ENCODE measurements at places on chromosomes 6 and 20.

DNA sequence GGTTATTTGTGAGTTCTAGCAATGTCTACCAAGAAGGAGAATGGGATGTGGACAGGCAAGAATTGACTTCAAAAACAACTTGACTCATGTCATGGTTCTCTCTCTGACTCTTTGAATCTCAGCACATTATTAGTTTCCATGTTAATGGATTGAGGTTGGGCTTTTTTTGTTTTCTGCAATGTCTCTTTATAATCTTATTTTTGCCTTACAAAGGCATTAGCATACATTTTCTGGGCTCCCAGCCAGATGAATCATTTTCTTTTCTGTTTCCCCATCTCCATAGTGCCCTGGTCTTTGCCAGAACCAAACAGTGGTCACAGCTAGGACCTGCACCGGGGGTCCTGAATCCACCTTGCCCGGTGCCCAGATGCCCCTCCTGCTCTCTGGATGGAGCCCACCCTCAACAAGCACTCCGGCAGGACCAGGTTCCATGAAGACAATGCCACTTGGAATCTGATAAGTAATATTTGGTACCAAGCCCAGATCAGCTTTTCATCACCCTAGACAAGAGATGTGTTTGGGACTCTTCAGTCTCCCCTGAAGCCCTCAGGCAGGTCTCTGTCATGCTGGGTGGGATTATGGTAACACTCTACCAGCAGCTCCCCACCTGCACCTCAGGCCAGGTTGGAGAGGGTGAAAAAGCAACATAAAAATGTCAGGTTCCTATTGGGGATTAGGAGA is 266.7 kb upstream of the SULF2 start:
- DNase-seq: no peak

- DNase-seq: no peak
These were observed 79.8 kb upstream of the TRDN start for GRCh38 chr6:123716506-123716905.

- DNase-seq: peak; percentile 85
These were observed 137.6 kb downstream of the IMPG1 start for GRCh38 chr6:75934643-75935472.

DNA sequence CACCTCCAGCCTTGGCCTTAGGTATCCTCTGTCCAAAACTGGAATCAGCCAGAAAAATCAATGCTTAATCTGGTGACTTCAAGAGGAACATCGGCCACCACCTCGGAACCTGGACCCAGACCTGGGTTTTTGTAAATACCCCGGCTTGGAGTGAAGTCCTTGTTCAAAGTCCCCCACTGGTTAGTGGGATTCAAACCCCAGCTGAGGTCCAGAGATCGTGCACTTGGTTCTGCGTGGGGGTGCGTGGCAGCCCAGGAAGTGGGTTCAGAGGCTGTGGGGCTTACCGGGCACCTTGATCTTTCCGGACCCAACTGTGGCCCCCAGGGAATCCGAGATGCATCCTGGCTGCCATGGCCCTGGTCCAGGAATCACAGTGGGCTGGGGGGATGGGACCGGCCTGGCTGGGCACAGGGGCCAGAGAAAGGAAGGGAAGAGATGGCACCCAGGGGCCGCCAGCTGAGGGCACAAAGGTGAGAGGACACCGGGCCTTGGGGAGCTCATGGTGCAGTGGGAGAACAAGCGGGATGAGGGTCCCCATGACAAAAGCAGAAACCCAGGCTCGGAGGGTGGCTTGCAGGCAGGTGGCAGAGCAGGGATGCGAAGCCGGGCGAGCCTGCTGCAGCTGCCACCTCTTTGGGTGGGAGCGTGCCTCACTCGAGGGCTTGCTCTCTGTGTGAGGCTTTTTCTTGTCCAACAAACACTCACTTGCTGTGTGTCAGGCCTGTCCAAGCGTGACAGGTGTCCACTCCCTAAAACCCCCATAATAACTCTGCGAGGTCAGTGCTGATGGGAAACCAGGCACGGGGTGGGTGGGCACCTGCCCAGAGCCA is 27.7 kb downstream of the ZBP1 start:
- DNase-seq: no peak

GRCh38 chr6:40923326-40923725 is 115.7 kb downstream of the UNC5CL start:
- DNase-seq: no peak

- DNase-seq: no peak
These were observed 24.4 kb downstream of the CNR1 start for GRCh38 chr6:88141561-88142296.

DNA sequence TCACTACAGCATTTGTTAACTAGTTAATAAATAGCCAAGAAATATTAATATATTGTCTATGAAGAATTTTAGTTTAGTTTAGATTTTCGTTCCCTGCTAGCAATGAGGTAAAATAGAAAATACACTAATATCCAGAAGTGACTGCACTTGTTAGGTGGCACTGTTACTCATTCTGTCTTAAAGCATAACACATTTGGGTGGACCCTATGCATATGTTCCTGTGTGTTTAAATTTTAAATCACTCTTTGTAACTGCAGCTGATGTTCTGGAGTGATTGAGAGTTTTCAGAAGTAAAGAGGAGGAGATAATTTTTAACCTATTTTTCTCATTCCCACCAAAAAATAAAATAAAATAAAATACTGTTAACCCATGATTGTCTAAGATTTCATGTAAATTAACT is 73.9 kb upstream of the SOX4 start:
- no peak for DNase-seq

GRCh38 chr6:98627129-98627775 is 207.1 kb upstream of the POU3F2 start:
- no peak for DNase-seq

DNA sequence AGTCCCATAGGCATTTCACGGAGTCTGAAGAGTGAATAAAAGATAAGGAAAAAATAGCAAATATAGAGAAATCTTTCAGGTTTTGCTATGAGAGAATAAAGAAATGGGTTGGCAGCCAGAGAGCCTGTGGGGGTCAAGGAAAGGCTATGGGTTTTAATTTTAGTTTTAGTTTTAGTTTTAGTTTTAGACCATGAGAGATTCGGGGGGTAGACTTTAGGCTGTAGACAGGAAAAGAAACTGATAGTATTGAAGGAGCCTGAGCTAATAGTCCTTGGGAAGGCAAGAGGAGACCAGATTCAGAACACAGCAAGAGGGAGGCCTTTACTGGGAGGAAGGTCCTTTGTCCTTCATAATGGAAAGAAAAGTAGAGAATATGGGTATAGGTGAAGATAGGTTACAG is 19.3 kb downstream of the DOP1A start:
- DNase-seq: no peak

- DNase-seq: no peak
These were observed 17.8 kb upstream of the RSPO3 start for GRCh38 chr6:127100510-127101140.

DNA sequence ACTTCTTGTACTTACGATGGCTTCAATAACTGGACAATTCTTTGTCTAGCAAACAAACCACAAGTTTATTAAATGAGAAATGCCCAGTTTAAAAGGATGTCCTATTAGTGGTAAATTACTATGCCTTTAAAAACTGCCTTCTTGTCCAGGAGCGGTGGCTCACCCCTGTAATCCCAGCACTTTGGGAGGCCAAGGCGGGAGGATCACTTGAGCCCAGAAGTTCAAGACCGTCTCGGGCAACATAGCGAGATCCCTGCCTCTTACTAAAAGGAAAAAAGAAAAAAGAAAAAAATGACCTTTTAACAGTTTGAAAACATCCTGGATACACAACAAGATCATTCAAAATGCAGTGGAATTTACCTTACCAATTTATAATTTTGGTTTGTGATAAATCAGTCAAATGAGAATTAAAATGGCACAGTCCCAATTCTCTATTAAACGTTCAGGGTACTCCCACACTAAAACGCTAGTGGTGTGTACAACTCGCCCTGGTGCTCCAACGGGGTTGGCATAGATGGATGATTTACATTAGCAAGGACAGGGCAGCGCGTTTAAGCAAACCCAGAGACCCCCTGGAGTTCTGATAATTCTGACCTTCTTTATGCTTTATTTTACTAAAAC is 2.3 kb downstream of the ZBTB2 start:
- DNase-seq: no peak

- no peak for DNase-seq
These were observed 30.3 kb downstream of the ELOVL5 start for GRCh38 chr6:53318429-53318828.

DNA sequence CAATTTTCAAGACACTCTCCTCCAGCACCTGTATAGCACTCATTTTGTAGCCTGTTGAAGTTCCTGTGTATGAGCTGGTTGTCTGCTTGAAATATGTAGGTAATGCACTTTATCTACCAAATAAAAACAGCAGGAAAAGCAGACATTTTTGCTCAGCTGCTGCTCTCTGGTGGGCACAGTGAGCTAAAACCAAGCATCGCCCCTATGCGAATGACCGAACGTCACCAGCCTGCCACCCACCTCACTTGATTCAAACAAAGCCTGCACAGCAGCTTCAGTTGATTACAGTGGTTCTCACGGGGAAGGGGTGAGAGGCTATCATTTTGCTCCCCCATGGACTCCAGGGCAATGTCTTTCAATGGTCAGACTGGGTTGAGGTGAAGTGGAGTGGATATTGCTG is 185.7 kb downstream of the SASH1 start:
- peak; percentile 76 for DNase-seq

GRCh38 chr20:16057651-16058050 is 515.6 kb downstream of the KIF16B start:
- DNase-seq: no peak

DNA sequence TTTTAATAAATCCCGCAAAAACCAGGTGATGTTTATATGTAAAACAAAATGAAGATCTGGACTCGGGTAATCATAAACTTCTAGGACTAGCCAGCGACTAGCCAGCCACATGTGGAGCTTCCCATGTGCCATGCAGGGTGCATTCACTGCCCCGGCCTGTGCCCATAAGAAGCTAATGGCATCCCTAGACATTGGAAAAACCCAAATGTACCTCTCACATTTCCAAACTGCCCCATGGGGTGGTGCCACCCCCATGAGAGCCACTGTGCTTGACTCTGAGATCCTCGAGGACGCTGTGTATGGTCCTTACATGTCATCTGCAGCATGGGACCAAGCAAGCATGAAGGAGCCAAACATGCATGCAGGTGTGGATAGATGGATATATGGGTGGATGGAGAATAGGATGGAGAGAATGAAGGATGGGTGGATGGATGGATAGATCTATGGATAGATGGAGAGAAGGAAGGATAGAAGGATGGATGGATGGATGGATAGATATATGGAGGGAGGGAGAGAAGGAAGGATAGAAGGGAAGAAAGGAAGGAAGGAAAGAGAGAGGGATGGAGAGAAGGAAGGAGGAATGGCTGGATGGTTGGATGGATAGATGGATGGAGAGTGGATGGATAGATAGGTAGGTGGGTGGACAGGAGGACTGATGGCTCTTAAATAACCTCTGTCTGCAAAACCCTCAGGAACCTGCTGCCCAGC is 203.6 kb downstream of the CDH4 start:
- DNase-seq: no peak

- no peak for DNase-seq
These were observed 11.8 kb downstream of the ENPP1 start for GRCh38 chr6:131819572-131820124.

GRCh38 chr6:119965900-119966299 is 616.3 kb upstream of the MAN1A1 start:
- no peak for DNase-seq

DNA sequence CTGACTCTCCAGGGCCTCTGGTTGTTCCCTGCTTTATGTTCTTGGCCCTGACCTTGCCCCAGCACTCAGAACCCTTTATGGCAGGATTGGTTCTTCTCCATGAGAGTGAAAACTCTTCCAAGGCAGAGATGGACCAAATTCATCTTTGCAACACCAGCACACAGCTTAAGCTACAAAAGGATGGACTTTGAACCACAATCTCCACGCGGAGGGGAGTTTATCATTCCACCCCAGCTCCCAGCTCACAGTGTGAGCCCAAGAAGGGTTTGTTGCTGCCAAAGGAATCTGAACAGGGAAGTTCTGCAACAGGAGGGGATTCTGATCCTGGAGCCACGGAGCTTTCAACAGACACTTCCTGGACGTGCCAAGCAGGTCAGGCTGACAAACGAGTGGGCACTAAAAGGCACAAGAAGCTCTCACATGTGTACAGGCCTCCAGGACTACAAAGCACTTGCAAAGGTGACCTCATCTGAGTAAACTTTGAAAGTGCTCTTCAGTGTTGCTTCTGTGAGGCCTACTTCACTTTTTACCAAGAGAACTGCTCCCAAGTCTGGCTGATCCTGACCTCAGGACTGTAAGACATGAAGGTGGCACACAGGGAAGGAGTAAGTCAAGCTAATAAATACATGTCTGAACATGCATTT is 8.9 kb downstream of the FITM2 start:
- DNase-seq: no peak

GRCh38 chr6:92849636-92850035 is 569.7 kb downstream of the EPHA7 start:
- DNase-seq: no peak

GRCh38 chr20:4989570-4989969 is 11.7 kb downstream of the SLC23A2 start:
- DNase-seq: no peak

DNA sequence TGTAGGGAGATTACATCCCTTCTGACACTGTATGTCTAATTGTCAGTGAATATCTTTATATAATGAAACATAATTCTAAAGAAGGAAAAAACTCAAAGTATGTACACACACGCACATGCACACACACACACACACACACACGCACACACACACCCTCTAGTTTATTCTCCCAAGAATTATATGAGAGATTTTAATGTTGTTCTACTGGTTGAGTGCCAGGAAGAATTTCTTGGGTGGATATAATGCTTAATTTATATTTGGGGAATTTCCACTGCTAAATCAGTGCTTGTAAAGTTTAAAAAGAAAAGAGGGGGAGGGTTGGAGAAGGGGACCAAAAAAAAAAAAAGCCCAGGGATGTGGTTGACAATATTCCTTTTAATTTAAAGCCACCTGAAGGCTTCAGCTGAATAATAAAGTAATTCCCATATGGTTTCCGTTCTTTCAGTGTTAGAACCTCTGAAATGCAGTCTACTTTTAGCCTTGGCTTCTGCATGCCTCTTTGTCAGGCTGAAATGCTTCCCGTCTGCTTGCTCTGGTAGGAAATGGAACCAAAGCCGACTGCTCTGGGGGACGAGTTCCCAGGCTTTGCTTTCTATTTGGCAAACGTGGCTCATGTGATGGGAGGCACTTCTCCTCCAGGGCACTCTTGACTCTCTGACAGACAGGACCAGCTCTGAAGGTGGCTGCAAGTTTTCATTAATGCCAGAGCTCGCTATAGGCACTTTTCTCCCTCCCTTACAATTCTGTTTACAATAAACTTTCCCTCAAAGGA is 225.4 kb downstream of the PRL start:
- DNase-seq: peak; percentile 71

- no peak for DNase-seq
These were observed 36.1 kb downstream of the KIF16B start for GRCh38 chr20:16537025-16537665.

- DNase-seq: peak; percentile 64
These were observed 75.4 kb upstream of the ADGRB3 start for GRCh38 chr6:68559716-68560115.

GRCh38 chr6:166558156-166559005 is 28.1 kb downstream of the RAMACL start:
- no peak for DNase-seq

DNA sequence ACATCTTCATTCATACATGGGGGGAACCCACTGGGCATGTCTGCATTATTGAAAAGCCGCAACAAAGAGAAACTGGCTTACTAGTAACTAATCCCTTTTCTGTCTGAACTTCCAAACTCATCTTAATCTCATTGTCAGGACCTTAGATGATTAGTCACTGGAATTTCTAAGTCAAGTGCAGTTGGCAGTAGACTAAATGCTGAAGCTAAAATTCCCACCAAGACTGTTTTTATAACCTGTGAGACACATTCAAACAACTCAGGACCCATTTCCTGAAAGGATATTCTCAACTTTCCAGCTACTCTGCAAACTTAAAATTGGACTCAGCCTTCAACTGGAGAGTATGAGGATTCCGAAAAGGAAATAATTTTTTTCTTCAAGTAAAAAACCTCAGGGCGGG is 94.8 kb upstream of the SCAF8 start:
- DNase-seq: no peak

Data from Ammon's horn (tissue), 1 donor.